ENCODE measurements at places on chromosomes 4 and X. TPM values are rescaled to one million over a fixed set of nuclear protein-coding genes. Genes with fewer than 3 reads are reported as not detected.

ADH1A gene
- total RNA-seq: not detected

SPANXC gene
- not detected for total RNA-seq

HTRA3 gene
- total RNA-seq: 5.4 TPM

RNF150 gene
- 3.3 TPM for total RNA-seq

Data from smooth muscle cell of the pulmonary artery (primary cell).